ENCODE measurements at places on chromosomes 4 and X. TPM values are rescaled to one million over a fixed set of nuclear protein-coding genes. Genes with fewer than 3 reads are reported as not detected.

Gene PAGE1
- total RNA-seq: not detected

Gene APLN
- 1.2 TPM for total RNA-seq

Gene CFAP47
- total RNA-seq: not detected

Gene C4orf51
- not detected for total RNA-seq

Gene MAGEB1
- total RNA-seq: not detected

Gene UBQLN2
- 17.9 TPM for total RNA-seq

Gene JADE3
- total RNA-seq: 12.2 TPM

Gene AWAT2
- total RNA-seq: not detected

Gene SLC6A8
- 9.8 TPM for total RNA-seq

Gene GCNA
- total RNA-seq: 0.88 TPM

Gene FATE1
- not detected for total RNA-seq

Gene BEX4
- 2.3 TPM for total RNA-seq

Gene TMPRSS11F
- total RNA-seq: not detected

Gene RIPPLY1
- not detected for total RNA-seq

Gene FAM184B
- total RNA-seq: not detected

Gene GSPT2
- total RNA-seq: 8.4 TPM

Gene CCDC110
- not detected for total RNA-seq

Gene MAGEA4
- not detected for total RNA-seq

Gene SGMS2
- total RNA-seq: 22.8 TPM

Gene TCEAL6
- not detected for total RNA-seq

Gene USP17L18
- not detected for total RNA-seq

Gene RS1
- total RNA-seq: not detected

Gene GPC3
- total RNA-seq: not detected

Gene IL9R
- 0.21 TPM for total RNA-seq

Gene SYAP1
- total RNA-seq: 21.8 TPM

Gene FDCSP
- total RNA-seq: not detected

All from A549 treated with RU486 at 1 μM for 4 hours (cell line).